ENCODE measurements at places on chromosomes 13 and 19. TPM values are rescaled to one million over a fixed set of nuclear protein-coding genes. Genes with fewer than 3 reads are reported as not detected.

DNA sequence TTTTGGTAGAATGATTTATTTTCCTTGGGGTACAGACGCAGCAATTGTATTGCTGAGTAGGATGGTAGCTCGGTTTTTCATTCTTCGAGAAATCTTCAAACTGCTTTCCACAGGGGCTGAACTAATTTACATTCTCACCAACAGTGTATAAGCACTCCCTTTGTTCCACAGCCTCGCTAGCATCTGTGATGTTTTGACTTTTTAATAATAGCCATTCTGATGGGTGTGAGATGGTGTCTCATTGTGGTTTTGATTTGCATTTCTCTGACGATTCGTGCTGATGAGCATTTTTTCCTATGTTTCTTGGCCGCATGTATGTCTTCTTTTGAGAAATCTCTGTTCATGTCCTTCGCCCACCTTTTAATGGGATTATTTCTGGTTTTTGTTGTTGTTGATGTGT, 54.8 kb upstream of the UQCRFS1 start:
- no peak for DNase-seq

DNA sequence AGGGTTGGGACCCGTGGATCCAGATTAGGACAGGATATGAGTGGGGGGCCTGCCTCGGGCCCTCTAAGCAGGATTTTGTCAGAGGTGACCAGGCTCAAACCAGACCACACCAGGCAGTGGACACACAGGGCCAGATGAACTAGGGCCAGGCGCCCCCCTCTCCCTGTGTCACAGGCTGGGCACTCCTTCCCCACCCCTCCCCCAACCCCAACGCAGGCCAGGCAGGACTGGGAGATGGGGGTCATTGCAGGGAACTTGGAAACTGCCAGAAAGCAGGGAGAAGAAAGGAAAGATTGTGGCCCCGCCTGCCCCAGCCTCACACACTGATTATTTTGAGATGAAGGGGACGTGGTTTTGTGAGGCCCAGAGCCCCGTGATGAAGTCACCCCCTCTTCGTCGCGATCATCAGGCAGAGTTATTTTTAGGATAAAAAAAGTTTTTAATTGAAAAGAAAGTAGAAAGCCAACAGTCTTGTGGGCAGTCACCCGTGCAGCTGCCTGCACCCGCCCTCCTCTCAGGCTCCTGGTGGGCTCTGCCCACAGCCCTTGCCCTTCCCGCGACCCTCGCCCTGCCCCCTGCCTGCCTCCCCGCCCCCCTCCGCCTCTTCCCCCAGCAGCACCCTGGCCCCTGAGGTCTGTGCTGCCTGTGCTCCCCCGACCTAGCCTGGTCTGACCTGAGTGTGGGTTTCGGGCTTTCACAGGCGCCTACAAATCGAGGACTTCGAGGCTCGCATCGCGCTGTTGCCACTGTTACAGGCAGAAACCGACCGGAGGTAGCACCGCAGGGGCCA, 1.9 kb upstream of the YJEFN3 start:
- no peak for DNase-seq

- no peak for DNase-seq
Measured at GRCh38 chr13:65111223-65111622, 2118.9 kb downstream of the PCDH9 start.

The LPAR6 gene
- 26.5 TPM for total RNA-seq

DNA sequence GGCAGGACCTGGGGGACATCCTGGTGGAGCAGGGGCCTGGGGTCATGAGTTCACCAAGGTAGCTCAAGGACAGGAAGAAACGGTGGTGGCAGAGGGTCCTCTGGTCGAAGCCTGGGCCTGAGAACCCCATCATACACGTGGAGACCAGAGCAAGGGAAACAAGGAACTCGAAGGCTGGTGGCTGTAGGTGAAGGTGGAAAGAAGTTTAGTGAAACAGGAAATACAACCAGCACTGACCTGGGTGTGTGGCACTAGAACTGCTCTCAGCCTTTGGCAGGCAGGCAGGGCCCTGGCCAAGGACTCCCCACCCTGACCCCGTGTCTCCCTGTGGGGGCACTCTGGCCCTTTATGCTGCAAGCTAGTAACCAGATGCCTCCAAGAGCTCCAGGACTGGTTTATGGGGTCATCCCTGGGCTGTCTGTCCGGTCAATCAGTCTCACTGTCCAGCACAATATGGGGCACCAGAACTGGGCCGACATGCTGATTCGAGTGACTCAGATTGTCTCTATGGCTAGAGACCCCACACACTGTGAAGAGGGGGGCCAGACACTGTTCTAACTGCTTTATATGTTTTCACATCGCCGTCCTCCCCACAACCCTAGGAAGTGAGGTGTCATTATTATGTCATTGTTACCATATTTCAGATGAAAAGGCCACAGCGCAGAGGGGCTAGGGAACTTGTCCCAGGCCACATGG, 3.8 kb downstream of the COX6B2 start:
- DNase-seq: no peak

The CRLF1 gene
- total RNA-seq: not detected

The KLK12 gene
- total RNA-seq: not detected

DNA sequence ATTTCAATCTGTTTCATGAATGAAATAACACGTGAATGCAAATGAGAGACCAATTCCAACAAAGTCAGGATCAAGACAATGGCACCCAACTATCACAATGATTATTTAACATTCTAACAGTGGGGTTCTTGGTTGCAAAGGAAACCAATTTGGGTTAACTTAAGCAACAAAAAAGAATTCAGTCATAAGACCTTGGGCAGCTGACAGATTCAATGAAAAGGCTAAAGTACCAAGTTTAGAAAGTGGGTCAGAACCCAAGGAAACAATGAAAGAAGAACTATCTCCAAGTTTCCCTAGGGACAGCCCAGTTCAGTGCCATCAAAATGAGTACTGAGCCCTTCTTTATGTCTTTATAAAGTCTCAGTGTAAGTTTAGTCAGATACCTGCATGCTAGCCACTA, 17.5 kb upstream of the SIGLEC14 start:
- DNase-seq: no peak

The SERP2 gene
- 9.1 TPM for total RNA-seq

DNA sequence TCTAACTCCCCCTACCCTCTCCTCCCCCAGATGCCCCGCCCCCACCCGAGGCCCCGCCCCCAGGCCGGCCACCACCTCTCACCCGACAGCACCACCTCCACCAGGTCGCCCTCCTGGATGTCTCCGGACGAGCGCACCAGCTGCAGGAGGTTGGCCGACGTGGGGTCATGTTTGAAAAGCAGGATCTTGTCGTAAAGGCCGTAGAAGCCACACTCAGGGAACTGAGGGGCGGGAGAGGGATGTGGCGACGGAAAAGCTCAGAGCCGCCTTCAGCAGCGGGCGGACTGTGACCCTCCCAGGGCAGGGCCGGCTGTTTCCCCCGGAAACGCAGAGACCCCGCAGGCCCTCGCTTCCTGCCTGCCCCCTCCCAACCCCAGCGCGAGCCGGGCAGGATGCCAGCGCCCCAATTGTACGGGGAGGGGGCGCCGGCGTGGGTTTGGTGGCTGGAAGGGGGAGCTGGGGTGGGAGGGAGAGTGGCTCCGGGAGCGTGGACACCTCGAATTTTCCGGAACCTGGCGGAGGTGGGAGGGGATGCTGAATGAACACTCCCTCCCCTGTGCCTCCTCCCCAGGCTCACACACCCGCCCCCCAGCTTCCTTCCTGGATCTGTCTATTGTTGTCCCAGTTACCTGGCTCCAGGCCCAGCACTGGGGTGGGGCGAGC, 3.0 kb downstream of the PRKD2 start:
- peak; percentile 74 for DNase-seq

The SBSN gene
- not detected for total RNA-seq

DNA sequence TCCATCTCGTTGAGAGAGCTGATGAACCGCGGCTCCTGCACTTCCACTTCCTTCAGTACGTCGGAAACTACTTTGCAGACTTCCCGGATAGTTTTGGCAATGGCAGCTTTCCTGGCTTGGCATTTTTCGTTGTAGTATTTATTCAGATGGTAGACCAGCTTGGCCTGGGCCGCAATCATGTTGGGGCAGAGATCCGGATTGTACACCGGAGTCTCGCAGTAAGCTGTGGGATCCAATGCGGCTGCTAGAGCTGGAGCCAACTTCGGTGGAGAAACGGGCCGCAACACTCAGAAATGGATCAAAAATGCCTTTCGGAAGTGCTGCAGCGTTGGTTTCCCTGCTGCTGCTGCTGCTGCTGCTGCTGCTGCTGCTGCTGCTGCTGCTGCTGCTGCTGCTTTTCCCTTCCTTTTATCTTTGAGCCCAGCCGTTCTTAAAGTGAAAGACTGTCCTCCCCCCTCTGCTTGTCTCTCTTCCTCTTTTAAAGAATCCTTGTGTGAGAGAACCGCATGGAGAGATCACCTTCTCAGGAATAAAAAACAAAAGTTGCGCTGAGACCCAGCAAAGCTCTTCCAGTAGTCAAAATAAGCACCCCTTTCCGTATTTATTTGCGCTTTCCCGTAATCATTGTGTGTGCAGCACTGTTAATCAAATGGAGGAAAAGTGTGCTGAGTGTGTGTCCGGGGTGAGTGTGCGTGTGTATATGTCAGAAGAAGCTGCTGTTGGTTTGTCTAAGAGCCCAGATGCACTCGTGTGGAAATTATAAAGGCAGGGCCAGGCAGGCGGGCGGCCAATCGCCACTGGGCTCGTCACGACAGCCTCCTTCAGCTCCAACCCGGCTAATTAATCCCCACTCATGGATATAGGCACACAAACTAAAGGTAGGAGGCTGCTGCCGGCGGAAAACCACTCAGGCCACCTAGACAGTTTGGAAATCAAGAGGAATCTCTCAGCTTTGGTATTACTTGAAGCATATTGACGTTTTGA, at the start of gene MAB21L1:
Gene MAB21L1 (minus strand): TSS at position 730 of the 984 bp plus-strand sequence. CDS start 551 bp downstream, at position 179.
- DNase-seq: no peak

The LILRB4 gene
- total RNA-seq: not detected

GRCh38 chr13:29077051-29077813, 257.1 kb downstream of the MTUS2 start:
- no peak for DNase-seq

The C19orf73 gene
- total RNA-seq: 0.95 TPM

DNA sequence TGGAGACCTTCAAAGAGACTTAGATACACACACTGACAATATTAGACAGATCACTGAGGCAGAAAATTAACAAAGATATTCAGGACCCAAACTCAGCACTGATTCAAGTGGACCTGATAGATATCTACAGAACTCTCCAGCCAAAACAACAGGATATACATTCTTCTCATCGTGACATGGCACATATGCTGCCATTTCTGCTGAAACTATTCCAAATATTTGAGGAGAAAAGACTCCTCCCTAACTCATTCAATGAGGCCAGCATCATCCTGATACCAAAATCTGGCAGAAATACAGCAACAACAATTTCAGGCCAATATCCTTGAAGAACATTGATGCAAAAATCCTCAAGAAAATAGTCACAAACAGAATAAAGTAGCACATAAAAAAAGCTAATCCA, 53.3 kb downstream of the TRPC4 start:
- no peak for DNase-seq

DNA sequence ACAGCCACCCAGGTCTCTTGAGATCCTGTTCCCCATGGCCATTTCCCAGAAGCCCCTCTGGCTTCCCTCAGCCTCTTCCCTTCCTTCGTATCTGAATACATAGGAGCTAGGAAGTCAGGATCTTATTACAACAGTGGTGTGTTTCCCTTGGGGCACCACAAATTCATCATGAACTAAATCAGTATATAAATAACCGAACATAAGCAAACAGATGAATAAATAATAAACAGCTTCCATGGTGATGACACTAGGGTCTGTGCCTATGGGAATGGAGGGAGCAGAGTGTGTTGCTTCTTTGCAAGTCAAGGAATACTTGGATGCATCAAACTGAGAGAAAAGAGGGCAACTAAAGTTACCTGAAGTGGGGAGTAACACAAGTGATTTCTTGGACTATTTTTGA, 527.6 kb downstream of the LMO7 start:
- DNase-seq: no peak

Data from natural killer cell treated with Interleukin-12 subunit alpha and Interleukin-12 subunit beta and Interleukin-15 and Interleukin-18, amount 100 ng/mL, for 72 hours (primary cell).